ENCODE measurements at places on chromosomes 7 and 10.

DNA sequence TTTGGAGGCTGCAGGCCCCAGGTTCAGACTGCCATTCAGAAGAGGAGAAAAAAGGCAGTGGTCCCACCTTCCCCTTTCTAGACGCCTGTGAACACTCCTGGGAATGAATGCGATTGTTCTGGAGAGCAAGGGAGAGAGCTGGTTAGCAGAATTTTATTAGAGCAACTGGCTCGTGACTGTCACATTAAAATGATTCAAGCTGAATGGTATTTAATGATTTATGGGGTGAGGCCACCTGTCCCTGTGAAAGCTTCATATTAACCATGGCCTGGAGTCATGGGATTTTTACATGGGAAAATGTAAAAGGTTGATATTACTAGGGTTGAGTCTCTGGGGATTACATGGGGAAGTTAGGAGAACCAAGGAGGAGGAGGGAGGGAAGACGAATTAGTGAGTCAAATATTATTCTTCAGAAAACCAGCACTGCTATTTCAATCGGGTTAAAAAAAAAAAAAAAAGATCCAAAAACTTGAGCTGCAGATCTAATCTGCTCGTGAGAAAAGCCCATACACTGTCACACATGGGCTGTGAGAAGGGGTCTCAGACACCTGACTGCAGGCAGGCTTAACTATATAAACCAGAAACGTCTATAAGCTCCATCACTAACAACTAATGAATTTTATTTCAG, 8.3 kb downstream of the CXCL12 start:
- no peak for DNase-seq

DNA sequence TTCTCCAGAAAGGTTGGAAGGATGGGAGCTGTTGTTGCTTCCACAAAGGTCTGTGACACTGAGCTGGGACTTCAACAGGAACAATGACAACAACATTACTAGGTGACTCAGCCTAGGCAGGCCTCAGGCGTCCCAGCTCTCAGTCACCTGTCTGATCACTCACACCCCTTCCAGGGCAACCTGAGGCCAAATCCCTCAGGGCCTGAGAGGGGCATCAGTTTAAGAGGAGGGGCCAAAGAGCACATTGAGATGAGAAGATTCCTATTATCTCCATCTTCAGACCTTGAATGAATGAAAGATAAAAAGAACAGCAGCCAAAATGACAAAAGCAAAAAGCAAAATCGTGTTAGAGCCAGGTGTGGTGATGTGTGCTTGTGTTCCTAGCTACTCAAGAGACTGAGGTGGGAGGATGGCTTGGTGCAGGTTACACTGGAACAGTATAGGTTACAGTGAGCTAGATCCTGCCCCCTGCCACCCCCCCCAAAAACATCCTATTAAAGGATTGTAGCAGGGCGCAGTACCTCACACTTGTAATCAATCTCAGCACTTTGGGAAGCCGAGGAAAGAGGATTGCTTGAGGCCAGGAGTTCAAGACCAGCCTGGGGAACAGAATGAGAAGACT, at the start of gene ATG9B:
ATG9B (minus strand) TSS at position 60 of the 622 bp plus-strand sequence. CDS start 71 bp downstream, outside the sequence.
- no peak for DNase-seq

GRCh38 chr10:97584060-97584797, at the start of gene HOGA1:
Gene HOGA1, plus strand, starts transcription at chr10:97584389. Its CDS starts 315 bp downstream, at chr10:97584704.
- no peak for DNase-seq

DNA sequence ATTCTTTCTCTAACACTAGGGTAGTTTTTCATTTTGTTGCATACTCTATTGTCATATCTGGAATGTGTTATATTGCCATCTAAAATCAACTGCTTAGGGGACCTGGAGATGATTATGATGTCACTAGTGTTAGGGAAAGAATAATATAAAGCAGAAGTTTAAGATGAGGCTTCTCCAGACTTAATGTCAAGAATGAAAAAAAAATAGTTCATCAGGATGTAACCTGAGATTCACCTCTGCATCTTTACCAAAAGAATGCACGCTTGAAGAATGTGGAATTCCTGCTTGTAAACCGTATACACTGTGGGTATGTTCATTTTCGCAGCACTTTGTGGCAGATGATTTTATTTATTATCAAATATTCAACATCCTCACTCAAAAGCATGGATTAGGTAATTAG, 184.6 kb downstream of the ST7 start:
- no peak for DNase-seq

DNA sequence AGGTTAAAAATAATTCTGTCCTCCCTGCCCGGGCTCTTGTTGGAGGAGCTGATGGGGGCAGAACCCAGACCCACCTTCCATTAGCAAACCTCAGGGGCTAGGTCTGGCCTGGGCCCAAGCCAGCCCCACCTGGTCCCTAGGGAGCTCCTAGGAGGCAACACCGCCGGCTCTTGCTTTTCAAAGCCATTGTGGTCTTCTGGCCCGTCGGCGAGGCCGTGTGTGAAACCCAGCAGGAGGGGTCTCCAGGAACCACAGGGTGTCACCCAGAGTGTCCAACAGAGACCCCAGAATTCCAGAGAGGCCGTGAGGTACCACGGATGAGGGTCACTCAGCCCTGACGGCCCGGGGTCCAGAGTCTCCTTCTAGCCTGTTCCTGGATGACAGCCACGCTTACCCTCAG, 16.6 kb upstream of the PDGFA start:
- no peak for DNase-seq

DNA sequence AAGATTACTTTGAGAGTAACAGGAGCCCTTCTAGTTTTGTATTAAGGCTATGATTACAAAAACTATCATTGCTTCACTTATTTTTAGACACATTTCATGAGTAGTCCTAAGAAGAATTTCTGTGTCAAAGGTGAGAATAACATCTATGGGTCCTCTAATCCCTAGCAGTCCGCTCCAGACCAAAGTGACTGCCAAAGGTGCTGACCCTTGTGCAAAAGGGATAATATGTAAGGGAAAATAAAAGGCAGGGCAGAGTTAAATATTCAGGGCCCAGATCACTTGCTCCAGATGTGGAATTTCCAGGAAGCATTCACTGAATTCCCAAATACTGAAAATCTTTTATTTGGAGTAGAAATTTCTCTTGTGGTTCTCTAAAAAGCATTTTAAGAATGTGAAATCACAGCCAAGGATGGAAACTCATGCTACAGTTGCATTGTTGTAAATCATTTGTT, 29.3 kb downstream of the RHOBTB1 start:
- no peak for DNase-seq

- DNase-seq: no peak
Measured at GRCh38 chr10:92354587-92354986, 63.6 kb downstream of the MARCHF5 start.

DNA sequence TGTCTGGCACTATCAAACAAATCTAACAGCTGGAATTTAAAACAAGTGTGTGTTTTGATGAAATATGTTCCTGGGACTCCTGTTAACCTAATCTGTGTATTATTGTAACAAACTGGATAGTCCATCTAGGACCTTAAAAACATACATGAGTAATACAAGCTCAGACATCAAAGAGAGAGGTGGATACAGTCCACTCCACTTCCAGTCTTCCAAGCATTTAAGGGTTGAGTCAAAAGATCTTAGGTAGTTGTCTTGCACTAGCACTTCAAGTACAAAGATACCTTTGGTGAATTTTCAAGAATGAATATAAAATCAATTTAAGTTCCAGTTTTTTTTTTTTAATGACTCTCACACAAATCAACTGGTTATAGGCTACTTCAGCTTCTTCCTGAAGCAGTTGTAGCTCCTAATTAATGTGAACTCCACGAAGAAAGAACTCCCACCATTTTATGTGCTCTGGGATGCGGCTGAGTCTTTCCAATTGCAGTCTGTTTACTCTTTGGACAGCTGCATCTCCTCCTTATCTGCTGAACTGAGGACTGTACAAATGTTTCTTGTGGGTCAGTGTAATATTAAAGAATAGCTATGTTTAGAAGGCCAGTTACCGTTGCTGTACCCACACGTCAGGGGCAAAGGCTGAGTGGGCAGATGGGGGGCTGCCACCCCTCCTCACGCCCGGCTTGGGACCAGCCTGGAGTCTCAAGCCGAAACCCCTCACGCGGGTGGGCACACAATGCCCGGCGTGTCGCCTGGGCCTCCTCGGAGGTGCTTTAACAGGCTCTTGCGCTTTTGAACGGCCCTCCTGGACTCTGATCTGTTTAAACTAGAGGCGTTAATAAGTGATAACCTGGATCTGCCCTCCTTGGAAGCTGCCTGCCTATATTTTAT, 2.9 kb upstream of the IGF2BP3 start:
- no peak for DNase-seq

DNA sequence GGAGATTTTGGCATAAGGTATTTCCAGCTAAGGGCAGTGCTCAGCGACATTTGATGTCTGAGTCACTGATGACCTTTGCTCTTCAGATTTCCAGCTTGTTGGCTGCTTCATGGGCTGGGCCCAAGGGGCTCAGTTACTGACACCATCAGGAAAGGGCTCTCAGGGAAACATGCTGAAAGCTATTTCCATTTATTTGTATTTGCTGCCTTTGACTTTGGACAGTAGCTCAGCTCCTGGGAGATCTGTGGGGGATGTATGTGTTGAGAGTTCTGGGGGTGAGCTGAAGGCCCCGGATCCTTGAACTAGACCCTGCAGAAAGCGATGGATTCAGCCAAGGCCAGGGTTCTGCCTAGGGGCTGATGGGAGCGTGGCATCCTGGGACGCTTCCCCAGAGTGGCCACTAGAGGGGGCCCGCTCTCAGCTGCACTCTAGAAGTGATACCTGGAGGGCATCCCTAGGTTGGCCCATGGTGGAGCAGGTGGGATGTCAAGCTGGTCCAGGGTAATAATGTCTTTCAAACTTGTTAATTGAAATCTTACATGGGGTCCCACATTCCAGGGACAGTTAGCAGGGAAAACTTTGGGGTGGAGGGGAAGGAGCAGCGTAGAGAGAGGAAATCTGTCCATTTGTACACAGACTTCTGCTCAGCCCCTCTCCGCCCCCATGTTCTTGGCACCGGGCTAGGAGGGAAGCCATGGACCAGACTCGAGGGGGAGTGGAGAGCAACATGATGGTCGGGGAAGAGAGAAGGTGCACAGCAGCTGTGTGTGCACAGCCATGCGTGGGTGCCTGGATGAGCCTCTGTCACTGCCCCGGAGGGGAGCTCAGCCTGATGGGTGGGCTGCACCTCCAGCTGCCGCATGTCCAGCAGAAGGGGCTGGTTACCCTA, 3.0 kb upstream of the BTBD16 start:
- DNase-seq: peak; percentile 21

GRCh38 chr7:40711706-40712105, 576.9 kb downstream of the SUGCT start:
- no peak for DNase-seq

DNA sequence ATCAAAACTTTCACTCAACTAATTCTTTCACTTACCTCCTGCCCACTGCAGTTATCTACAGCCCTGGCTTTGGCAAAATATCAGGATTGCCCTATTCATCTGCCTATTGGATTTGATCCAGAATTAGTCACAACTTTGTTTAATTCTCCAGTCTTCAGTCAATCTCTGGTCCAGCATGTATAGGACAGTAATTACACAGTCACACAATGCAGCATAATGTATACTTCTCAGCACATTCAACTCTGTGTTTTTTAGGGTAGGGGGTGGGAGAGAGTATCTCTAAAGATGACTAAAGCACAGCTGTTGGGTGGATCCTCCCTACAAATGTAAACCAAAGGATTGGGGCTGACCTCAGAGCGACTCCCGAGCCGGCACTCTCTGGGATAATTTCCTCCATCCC, 17.7 kb upstream of the NRP1 start:
- DNase-seq: no peak

DNA sequence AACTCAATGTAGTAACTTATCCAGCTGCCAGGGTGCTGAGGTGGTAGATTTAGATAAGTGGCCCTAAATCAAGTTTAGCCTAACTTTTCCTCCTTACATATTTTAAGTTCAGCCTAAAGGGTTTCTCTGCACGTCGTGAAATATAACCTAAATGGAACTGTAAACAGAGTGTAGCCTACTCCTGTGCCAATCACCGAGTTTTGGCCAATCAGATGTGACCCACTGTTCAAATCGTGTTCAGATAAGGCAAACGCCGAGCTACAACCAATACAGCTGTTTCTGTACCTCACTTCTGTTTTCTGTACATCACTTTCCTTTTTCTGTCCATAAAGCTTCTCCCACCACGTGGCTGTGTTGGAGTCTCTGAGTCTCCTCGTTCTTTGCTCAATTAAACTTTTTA, 904.2 kb upstream of the POT1 start:
- no peak for DNase-seq

DNA sequence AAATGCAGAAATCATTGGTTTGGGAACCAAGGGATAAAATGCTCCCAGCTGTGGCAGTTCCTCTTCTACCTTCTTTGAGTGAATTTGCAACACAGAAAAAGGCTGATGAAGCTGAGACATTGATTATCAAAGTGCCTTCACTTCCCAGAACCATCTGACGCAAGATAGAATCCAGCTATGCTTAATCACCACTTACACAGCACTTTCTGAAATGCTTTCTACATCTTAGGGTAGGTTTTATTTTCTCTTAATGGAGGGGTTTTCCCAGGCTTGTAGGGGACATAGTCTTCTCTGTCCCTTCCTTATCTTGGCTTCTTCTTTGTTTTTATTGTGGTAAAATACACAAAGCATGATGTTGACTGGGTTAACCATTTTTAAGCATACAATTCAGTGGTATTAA, 332.6 kb upstream of the ZNF32 start:
- DNase-seq: no peak

DNA sequence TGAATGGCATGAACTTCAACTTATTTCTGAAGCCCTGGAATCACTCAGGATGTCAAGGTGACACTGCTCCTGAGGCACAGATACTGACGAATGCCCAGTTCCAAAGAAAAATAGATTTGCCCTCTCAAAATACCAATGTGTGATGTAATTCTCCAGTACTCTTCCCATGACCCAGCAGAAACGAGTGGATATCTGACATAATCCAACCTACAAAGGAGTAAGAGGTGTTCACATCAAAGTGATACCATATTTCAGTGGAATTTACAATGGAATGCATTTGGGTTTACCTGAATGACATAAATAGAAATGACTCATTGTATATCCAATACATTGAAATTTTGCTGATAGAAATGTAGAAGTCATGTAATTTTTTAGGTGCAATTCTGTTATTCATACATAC, 120.9 kb upstream of the ADAM12 start:
- DNase-seq: no peak

DNA sequence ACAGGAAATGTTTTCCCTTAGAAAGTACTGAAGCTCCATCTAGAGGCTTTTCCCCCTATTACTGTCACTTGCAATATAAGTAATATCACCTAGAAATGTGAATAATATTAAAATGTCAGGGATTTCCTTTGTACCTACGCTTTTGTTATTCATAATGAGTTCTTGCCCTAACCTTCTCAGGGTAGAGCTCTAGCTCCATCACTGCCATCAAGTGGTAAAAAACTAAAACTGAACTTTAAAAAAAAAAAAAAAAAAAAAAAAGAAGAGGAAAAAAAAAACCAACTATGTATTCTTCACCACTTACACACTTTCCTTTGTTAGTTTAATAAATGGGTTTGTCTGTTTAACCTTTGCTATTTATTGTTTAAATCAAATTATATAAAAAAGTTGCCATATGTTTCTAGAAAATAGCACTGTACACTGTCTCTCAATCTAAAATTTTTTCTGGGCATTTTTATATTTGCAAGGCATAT, 49.9 kb downstream of the DNAJC1 start:
- no peak for DNase-seq

- DNase-seq: no peak
Measured at GRCh38 chr7:98355250-98355538, 45.7 kb downstream of the BAIAP2L1 start.
